Femur (tissue), 1 donor: ENCODE measurements at places on chromosomes 4 and X.

DNA sequence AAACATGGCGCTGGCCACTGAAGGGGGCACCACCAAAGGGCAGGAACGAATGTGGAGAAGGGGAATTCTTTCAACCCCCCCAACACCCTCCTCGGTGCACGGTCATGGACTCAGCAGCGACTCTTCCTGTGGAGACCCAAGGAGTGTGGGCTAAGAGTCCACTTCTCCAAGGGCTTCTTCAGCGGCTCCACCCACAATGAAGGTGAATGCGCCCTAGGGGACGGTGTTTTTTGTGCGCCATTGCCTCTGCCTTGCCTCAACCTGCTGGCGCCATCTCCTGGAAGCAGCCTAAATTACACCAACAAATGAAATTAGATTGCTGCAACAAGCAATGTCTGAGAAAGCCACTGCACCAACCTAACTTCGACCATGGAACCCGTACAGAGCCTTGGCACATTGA lies 169.2 kb upstream of the MAGEB18 start:
- no peak for DNase-seq

DNA sequence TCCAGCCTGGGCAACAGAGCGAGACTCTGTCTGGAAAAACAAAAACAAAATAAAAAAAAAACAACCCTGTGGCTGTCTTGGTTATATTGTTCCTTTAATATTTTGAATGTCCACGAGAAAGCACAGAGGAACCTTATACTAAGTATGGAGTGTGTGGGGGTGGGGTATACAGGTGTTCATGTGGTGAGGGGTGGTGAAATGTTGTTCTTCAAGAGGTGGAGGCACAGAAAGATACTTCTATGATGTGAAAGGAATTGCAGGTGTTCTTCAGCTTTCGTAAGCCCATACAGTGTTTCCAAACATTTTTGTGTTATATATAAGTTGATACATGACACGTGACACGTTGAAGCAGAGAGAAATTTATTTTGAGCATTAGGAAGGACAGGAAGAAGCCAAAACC lies 46.4 kb downstream of the SLC9A6 start:
- DNase-seq = no peak

DNA sequence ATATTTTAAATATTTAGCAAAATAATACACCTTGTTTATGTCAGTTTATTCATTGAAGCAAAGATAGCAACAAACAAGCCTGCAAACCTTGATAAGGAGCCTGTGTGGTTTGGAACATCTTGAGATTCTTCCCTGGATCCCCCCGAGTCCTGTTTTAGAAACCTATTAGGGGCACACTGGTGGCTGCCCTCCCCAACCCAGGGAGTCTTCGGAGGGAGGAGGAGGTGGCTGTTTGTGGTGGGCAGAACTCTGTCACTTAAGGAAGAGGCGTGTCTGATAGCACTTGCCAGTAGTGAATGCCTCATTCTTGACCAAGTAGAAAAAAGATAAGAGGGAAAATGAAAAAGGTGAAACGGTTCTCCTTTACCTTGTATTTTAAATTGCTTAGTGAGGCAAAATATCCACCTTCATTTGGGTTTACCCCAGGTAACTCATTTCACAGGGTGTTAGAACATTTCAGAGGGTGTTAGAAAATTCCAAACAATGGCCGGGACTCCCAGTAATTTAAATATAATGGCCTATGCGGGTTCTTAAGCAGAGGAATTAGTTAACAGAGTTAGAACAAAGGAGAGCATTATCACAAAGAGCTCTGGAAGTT lies 10.4 kb downstream of the KIT start:
- DNase-seq = no peak

- no peak for DNase-seq
Measured at GRCh38 chr4:78370631-78371372, 180.8 kb upstream of the ANXA3 start.

DNA sequence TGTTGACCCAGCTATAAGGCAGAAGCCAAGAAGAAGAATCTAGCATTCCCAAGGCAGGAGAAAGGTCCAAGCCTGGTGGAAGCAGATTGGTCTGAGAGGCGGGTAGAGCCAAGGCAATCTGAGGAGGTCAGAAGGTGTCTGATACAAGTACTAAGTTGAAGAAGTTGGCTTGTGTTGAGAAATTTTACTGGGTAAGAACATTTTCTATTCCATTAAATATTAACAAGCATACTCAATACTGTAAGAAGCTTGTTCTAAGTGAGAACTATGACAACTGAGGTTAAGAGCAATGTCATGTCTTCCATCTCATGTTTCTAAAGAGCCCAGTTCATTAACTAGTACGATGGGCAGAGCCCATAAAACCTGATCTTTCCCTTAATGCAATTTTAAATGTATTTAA lies 75.0 kb downstream of the FAM13A start:
- DNase-seq = no peak

DNA sequence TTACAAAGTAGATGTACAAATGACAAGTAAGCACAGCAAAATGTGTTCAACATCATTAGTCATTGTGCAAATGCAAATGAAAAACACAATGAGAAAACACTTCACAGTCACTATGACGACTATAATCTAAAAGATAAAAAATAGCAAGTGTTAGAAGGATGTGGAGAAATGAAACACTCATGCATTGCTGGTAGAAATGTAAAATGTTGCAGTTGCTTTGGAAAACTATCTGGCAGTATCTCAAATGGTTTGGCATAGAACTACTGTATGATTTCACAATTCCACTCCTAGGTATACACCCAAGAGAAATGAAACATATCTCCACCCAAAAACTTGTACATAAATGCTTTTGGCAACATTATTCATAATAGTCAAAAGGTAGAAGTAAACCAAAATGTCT lies 459.7 kb upstream of the TRAM1L1 start:
- DNase-seq = no peak

GRCh38 chr4:16627999-16628398 lies 270.4 kb downstream of the LDB2 start:
- DNase-seq = no peak

GRCh38 chrX:8037593-8038348 lies 110.6 kb upstream of the PNPLA4 start:
- DNase-seq = no peak

- DNase-seq = no peak
Measured at GRCh38 chr4:88318751-88319350, 34.5 kb upstream of the PPM1K start.

DNA sequence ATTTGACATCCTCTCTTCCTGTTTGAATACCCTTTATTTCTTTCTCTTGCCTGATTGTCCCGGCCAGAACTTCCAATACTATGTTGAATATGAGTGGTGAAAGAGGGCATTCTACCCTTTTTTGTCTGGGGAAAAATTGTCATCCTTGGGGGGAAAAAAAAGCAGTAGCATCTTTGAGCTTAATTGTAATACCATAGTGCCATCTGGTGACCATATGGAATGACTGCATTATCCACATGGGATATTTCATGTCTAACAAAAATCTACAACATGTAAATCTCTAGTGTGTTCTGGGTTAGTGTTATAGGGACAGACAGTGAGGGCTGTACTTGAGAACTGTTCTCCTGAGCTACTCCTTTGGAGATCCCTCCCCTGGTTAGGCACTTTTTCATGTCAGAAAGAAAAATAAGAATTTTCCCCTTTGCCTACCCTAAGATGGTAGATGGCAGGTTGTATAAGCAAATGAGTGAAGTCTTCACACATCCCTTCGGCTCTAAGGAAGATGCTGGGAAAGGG lies 26.0 kb downstream of the CAPN6 start:
- no peak for DNase-seq

GRCh38 chr4:2944586-2945526 lies 18.4 kb downstream of the NOP14 start:
- DNase-seq = no peak

DNA sequence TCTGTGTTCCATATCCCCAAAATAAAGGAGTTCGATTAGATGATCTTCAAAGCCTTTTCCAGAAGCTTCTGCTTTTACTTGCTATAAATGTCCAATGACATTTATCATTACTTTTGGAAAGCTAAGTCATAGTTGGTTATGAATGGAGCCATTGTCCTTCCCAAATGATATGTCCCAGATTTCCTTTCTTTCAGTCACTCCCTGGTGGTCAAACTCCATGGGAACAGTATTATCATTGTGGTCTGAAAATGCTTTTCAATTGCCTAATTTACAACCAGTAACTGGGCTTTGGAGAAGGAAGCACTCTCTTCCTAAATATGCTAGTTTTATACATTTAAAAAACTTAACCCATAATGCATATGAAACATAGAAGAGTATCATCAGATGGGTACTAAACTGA lies 571.5 kb upstream of the AMOT start:
- no peak for DNase-seq

DNA sequence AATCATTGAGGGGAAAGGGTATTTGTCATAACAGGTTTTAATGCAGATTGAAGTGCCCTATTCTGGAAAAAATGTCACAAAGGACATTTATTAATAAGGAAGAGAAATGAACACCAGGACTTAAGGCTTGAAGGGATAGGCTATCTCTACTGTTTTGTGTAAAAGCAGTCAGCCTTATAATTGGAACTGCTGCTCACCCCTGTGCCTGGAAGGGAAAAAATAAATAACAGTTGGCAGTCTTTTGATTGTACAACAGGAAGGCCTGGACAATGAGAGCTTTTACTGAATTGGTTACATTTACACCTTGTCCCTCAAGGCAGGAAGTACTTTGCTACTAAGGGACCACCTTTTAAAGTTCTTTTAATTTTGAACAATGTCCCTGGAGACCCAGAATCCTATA lies 17.8 kb upstream of the MAGED4 start:
- DNase-seq = no peak

GRCh38 chr4:48237996-48238645 lies 31.5 kb downstream of the TEC start:
- no peak for DNase-seq

GRCh38 chr4:98928131-98928504 lies 815 bp downstream of the EIF4E start:
- DNase-seq = peak; percentile 85

DNA sequence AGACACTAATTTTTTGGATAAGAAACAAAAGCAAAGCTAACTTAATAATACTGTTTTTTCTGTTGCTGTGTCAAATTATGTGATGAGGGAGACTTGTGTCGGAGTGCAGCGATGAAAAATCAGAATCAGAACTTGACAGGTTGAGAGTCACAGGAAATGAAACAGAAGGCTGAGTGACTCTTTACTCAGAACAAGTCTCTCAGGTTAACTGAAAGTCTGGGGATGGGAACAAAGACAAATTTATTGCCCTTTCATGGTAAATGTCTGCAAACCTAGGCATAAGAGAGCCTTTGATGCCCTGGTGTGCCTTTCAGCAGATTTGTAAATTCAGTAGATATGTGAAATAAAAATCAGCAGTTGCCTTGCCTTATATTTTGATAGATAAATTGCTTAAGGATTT lies 96.0 kb downstream of the ADGRL3 start:
- DNase-seq = no peak

GRCh38 chrX:110321670-110322069 lies 3.8 kb upstream of the AMMECR1 start:
- no peak for DNase-seq

- no peak for DNase-seq
Measured at GRCh38 chr4:125044886-125045285, 269.9 kb upstream of the FAT4 start.

- no peak for DNase-seq
Measured at GRCh38 chr4:148225639-148226038, 216.6 kb downstream of the NR3C2 start.

DNA sequence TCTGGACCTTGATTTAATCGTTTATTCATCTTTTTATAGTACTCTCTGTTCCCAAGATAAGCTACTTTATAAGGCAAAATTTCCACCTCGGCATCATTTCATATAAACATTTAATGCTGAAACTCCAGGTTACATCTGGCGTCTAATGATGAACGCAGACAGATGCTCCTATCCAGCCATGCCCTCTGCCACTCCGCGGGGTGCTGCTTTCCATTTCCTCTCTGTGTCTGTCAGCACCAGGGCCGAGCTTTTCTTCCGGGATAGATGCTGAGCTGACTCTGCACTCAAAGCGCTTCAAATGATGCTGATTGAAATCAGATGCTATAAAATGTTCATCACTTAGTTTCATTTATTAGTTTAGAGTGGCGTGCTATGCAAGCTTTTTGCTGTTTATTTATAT lies 80.5 kb upstream of the HELT start:
- DNase-seq = no peak

DNA sequence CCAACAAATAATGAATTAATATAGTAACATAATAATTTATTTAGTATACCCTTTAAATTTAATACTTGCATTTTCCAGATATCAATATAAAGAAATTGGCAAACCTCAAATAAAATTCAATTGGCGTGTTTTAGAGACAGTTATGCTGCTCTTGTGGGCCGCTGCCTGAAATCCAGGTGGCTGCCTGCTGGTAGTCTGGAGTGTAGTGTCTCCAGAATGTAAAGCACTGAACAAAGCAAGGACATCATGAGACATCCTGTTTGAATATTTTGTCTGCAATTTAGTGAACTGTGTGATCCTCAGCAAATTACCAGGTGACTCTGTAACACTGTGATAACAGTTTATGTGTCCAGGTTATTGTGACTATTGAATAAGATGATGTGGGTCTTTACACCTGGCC lies 29.9 kb downstream of the ZFP42 start:
- no peak for DNase-seq

DNA sequence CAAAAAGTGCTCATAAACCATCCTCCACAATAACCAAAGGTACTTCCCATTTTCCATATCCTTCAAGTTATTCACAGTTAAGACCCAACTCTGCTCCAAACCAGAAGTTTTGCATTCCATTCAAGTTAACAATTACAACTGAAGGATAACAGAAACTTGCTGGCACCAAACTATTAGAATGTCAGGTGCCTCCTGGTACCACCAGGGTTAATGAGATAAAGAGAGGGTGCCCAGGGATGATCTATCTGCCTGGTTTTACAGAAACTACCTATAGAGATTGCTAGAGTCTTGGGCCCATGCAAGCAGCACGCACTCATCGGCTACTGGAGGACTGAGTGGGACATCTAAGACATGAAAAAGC lies 114.6 kb downstream of the RBM47 start:
- DNase-seq = no peak

GRCh38 chrX:103513476-103514108 lies 5.7 kb downstream of the RAB40A start:
- no peak for DNase-seq

GRCh38 chr4:114782415-114783214 lies 184.0 kb downstream of the UGT8 start:
- no peak for DNase-seq
